ENCODE measurements at places on chromosomes 1 and 21.
A peak's percentile ranks its signal among the peaks of the same experiment; 100 is the strongest.

DNA sequence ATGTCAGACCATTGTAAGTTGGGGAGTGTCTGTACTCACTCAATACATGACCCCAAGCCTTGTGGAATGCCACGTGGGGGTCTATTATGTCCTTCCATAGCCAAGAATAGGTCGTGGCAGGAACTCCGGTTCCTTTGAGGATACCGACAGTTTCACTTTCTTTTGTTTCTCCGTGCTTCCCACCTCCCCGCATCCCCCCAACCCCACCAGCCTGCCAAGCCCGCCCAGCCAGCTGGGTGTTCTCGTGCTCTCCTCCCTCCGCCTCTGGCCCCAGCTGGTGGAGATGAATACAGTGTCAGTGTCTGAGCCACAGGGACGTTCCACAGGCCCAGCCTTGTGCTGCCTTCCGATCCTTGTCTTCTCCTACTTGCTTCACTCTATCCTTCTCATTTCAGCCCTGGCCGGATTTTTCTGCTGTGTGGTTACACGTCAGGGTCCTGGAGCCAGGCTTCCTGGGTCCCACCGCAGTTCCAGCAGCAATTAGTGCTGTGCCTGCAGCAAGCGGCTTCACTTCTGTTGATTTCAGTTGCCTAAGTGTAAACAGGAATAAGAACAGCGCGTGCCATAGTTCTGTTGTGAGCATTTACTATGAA is 4.1 kb upstream of the AGTRAP start:
- peak; percentile 80 for DNase-seq

DNA sequence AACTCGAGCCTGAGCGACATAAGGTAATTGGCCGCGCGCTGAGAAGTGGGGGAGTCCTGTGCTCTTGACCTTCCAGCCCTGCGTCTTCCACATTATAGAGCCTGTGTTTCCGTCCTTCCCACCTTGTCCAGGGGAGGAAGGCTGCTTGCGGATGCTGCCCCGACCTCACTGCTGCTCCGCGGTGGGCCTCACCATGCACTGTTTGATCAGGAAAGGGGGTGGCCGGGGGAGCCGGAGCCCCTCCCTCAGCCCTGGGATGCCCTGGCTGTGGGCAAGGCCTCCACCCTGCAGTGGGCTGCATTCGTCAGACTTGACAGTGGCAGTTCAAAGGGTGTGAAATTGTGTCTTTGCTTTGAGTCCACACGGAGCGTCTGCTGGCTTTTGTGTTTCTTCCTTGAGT is 30.1 kb downstream of the PCNT start:
- DNase-seq, result no peak

DNA sequence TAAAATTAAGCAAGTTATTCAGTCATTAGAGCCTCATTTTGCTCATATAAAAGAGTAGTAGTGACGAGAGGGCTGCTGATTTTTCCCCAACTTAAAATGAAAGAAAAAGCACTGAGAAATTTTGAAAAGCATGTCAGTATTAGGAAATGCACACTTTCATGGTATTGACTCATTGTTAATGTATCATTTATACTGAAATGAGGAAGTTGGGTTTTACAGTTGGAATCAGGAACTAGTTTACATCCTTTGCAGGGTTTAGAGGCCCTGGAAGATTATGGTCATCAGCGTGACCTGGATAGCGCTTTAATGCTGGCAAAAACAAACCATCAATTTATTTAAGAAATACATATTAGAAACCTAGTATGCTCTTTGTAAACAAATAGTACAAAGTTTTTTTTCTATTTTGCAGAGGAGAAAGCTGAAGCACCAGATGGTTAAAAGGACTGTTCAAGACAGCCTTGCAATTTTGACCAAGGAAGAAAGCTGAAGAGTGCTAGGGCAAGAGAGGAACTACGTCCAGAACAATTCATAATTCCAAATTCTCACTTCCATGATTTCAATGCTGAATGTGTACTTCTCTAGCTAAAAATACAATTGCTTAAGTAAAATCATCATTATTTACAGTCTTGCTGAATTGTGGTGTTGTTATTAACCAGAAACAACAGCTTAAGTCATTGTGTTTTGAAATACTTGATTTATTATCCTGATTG is 94.8 kb upstream of the SGIP1 start:
- peak; percentile 40 for DNase-seq

DNA sequence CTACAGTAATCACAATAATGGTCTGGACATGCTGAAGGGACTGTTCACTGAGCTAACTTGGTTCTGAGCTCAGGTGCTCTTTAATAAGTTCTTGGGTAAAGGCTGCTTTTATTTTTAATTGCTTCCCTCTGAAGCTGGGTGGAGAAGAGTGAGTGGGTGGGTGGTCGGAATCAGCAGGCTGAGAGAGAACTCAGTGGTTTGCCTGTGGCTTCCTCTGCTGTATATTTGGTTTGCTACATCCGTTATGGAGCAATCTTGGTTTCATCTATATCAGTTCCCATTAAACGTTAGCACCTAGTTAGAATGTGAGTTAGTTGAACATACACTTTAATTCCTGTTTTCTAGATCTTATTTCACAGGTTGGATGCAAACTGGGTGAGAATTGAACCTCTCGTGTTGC is 23.3 kb downstream of the CNIH4 start:
- DNase-seq, result no peak

DNA sequence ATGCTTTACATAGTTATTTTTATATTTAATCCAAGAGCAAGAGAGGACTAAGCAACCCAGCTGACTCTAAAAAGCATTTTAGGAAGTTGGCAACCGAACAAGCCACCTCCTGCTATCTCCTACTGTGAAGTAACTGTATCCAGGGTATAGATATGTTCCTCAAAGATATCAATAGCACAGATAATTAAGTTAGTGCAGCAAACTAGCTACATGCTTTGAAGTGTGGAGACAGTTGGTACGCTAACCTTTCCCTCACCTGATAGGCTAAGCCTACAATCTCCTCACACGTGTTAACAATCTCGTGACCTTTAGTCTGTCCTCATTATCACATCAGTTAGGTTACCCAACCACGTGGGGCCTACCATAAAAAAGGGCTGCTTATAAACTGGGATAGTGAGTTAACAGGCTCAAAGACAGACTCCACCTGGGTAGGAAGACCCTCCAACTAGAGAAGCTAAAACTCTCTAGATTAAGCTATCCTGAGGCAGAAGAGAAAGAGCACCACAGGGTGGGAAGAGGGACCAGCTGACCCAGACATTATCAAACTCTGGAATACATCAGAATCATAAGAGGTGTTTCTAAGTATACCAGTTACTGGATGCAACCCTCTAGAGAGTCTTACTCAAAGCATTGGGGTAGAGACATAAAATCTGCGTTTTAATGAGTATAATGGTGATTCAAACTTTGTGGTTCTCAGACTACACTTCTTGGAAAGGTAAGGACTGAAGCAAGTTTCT is 340.1 kb upstream of the ESRRG start:
- no peak for DNase-seq

GRCh38 chr1:56540467-56540866 is 38.9 kb downstream of the PLPP3 start:
- peak; percentile 74 for DNase-seq

DNA sequence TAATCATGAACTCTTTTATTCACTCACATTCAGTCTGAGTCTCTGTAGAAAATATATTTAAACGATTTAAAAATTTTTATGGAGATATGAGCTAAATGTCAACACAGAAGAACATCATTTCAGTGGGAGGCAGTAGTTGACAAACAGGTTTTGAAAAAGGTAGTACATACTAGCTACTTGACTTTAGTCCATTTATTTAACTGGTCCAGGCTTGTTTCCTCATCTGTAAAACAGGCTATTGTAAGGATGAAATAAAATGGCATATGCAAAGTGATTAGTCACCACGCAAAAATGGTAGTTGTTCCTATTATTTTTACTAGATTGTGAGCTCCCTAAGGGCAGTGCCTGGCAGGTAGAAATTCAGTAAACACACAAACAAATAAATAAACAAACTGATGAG is 75.2 kb downstream of the NTPCR start:
- DNase-seq, result peak; percentile 18

DNA sequence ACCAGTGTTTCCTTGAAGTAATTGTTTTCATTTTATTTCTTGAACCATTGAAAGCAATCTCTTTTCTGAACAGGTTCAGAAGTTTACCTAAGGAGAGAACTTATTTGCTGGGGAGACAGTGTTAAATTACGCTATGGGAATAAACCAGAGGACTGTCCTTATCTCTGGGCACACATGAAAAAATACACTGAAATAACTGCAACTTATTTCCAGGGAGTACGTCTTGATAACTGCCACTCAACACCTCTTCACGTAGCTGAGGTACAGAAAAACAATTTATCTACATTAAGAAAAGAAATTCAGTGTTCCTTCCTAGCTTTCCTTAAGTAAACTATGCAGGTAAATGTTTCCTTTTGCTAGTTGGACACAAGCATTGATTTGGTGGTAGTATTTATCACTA is 27.4 kb downstream of the AGL start:
- DNase-seq, result no peak

DNA sequence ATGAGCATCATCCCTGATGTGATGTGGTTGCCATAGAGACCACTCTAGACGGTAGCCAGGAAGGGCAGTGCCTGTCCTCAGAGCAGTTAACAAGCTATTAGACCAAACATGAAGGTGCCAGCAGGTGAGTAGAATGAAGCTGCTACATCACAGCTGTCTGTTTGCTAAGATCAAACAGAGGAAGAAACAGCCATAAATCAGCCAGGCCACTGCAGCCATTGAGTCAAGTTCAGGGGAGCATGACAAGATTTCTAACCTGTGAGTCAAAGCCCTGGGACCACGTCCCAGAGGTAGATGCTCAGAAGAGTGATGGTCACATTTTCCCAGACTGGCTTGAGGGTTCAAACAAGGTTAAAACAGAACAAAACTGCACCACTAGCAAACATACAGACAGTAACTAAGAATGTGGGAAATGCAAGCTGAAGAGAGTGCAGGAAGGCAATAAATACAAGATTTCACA is 450.6 kb upstream of the DAB1 start:
- DNase-seq, result no peak

DNA sequence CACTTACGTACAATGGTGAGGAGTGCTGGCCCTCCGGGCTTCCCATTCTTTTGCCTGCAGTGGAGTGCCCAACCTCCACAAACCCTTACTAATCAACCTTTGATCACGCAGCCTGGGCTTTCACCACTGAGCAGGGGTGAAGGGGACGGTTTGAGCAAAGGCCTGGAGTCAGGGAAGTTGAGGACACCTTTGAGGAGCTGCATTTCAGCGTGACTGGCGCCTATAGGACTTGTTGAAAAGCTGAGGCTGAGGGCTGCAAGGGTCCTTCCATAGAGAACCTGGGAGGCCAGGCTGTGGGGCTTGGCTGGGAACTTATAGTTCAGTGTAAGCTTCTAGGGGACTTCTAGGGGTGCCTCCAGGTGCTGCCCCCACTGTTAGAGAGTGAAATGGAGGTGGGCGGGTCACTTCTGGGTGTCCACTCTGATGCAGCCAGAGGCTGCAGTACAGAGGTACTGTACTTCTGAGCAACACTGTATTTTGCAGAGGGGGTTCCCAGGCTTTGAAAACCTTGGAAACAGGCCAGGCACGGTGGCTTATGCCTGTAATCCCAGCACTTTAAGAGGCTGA is 9.8 kb downstream of the SYTL1 start:
- no peak for DNase-seq

GRCh38 chr1:177915641-177916040 is 54.2 kb downstream of the SEC16B start:
- peak; percentile 8 for DNase-seq

GRCh38 chr21:39660191-39660980 is 47.6 kb downstream of the B3GALT5 start:
- peak; percentile 85 for DNase-seq

DNA sequence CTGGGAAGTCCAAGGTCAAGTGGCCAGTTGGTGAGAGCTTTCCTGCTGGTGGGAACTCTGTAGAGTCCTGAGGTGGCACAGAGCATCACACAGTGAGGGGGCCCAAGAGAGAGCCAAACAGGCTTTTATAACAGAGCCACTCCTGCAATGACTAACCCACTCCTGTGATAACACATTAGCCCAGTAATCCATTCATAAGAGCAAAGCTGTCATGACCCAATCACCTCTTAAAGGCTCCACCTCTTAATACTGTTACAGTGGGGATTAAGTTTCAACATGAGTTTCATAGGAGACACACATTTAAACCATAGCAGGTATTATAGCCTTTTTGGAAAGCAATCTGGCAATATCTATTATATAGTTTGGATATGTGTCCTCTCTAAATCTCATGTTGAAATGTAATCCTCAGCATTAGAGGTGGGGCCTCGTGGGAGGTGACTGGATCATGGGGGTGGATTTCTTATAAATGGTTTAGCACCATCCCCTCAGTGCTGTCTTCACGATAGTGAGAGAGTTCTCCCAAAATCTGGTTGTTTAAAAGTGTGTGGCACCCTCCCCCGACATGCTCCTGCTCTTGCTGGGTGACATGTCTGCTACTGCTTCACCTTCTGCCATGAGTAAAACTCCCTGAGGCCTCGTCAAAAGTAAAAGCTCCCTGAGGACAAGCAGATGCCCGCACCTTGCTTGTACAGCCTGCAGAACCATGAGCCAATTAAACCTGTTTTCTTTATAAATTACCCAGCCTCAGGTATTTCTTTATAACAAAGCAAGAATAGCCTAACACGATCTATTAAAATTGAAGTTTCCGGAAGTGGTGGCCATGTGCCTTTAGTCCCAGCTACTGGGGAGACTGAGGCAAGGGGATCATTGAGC is 64.5 kb downstream of the CD58 start:
- peak; percentile 60 for DNase-seq

DNA sequence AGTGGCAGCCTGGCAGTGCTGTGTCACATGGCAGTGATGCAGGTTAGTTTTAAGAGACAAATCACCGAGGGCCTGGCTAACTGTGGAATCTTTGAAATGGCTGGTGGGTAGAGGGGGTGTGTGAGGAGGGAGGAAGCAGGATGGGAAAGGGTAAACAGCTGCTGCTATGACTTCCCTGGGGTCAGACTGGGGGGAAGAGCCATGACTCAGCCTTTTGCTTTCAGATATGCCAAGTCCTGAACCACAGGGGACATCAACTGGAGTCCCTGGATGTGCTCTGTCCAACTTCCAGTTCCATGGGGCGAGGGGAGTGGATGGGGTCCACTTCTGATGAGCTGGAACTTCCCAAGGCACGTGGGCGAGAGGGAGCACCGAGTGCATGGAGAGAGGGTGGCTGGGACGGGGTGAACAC is 121.1 kb upstream of the ADAR start:
- peak; percentile 58 for DNase-seq

DNA sequence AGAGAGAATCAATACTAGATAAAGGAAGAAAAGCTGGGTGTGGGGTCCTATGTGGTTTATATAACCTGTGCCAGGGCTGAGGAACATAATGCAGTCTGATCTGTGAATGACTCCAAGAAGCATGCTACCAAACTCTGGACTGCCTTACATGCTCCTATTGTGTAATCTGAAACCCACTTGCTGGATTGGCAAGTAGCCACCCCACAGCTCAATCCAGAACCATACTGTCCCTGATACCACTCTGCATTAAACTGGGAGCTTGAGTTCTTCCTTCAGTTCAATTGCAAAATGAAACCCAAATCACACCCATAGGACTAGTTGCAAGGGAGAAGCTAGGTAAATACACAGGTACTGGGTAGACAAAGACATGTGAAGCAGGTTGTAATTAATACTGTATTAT is 115.4 kb upstream of the NEGR1 start:
- peak; percentile 1 for DNase-seq

- peak; percentile 61 for DNase-seq
These were observed 22.9 kb upstream of the FAM20B start for GRCh38 chr1:179002552-179003345.

Data from RPMI7951 (cell line).